ENCODE measurements at places on chromosomes 16 and 17. TPM values are rescaled to one million over a fixed set of nuclear protein-coding genes. Genes with fewer than 3 reads are reported as not detected.

DNA sequence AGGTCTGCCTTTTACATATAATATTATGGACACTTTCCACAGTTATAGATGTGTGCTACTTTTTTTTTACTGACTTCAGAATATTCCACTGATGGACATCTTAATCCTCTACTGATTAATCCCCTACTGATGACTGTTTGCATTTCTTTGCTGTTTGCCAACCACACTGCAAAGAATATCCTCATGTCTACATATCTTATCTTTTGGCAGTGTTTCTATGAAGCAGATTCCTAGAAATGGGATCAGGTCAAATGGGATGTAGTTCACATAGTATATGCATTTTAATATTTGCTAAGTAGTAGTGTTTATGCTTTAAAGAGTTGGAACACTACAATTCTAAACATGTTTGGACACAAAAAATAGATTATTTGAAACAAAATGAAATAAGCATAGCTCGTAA, 3.2 kb downstream of the CCL3 start:
- DNase-seq, result no peak

- DNase-seq, result no peak
These were observed 27.2 kb downstream of the ABCC3 start for GRCh38 chr17:50661795-50662391.

PCGF2 gene
- total RNA-seq, result 9.0 TPM

DNA sequence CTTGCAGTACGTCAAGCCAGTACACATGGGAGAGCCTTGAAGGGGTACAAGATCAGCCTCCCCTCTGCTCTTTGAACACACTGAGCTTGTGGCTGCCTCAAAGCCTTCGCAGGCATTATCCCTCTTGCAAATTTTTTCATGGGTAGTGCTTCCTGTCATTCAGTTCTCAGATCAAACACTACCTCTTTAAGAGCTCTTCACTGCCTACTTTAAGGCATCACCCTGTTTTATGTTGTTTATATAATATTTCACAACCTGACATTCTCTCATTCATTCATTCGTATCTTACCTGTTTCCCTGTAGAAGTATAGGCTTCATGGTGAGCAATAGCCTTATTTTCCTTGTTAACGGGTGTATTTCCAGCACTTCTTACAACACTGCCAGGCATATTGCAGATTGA, 269.1 kb downstream of the CDH13 start:
- DNase-seq, result no peak

DNA sequence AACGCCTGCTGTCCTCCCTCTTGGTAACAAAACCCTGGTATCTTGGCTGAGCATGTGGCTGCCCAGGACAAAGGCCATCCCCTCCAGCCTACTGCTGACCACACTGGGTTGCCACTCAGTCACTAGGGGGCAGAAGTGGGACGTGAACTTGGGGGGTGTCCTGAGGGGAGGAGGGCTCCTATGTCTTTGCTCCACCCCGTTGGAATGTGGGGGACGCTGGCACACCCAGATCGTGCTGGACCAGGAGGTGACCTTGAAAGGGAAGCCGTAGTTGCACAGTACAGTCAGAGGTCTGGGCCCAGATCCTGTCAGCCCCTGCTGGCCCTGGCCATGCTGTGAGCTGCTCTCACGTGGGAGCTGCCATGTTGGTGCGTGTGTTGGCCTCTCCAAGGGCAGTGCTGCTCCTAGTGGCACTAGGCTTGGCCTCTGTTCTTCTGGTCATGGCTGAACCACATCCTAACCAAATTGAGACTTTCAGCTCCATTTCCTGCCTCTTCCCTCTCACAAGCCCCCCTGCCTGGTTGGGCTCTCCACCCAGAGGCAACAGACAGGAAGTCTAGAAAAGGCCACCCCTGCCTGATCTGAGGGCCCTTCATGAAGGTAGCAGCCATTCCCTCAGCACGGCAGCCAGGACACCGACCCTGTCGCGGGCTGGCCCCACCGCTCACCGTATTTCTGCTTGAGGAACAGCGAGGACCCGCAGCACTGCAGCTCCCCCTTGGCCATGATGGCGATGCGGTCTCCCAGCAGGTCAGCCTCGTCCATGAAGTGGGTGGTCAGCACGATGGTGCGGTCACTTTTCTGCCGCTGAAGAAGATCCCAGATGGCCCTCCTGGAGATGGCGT, 29.0 kb upstream of the RNPS1 start:
- no peak for DNase-seq
